Myocyte (in vitro differentiated cells): ENCODE measurements at places on chromosomes 3 and 15.

GRCh38 chr3:24582431-24583403, 88.1 kb upstream of the THRB start:
- peak; percentile 52 for DNase-seq

DNA sequence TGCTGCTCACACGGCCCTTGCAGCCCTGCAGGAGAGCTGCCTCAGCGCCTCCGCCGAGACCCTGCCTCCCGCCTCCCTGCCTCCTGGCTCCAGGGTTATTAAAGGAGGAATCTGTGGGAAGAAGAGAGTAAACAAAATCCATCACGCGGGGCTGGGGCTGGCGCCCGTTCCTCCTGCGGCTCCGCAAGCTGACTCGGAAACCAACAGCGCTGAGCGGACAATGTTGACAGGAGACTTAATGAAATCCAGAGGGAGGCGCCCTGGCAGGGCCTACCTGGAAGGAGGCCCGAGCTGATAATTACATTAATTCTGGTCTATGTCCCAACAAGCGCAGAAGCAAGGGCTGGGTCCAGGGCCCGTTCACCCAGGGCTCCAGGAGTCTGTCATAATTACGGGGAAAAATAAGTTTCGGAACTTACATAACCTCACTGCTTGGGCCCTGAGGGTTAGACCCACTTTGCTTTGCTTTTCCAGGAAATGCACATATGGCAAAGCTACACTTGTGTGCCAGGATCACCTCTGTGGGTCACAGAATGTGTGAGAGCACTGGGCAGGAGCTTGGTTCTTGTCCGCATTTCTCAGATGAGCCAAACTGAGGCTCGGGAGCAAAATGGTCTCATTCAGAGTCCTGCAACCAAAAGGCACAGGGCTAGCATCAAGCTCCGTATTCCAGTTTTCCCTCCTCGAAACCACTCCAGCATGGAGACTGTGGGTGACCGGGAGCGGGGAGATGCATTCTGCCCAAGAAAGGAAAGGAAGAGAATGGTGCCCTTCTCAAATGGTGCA, 43.8 kb upstream of the SLC6A6 start:
- no peak for DNase-seq

GRCh38 chr15:92885224-92886041, 14.7 kb upstream of the CHD2 start:
- peak; percentile 33 for DNase-seq

DNA sequence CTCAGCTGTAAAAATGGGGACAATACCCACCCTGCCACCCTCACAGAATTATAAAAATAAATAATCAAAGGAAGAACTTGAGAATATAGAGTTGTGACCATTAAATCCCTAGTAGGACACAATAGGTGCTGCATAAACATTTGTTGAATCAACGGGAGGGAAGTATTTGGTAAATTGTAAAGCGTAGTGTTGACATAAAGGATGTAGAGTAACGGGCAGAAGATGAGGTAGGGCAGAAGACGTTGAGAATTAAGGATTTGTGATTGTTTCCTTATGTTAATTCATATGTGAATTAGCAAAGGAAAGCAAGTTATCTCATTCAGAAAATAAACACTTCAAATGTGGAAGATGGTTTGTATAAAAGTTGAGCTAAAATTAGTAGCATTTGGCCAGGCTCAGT, 7.1 kb downstream of the RAMAC start:
- no peak for DNase-seq

GRCh38 chr3:51386852-51387229, 1.8 kb downstream of the MANF start:
- no peak for DNase-seq

- DNase-seq: no peak
These were observed 60.3 kb upstream of the MBNL1 start for GRCh38 chr3:152208439-152208838.

DNA sequence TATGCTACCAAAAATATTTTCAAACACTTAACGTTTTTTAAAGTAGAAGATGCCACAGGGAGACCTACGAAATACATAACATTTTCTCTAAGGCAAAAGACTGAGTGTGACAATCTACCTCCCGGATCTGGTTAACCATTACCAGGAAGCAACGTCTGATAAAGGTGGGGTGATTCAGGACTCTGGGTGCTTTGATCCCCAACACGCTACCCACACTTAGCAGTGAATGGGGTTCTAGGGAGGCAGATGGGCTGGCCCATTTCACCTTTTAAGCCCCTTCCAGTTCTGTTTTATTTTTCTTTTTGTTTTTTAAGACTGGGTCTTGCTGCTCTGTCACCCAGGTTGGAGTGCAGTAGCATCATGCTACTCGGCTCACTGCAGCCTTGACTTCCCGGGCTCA, 39.5 kb downstream of the EIF4E3 start:
- DNase-seq: no peak

DNA sequence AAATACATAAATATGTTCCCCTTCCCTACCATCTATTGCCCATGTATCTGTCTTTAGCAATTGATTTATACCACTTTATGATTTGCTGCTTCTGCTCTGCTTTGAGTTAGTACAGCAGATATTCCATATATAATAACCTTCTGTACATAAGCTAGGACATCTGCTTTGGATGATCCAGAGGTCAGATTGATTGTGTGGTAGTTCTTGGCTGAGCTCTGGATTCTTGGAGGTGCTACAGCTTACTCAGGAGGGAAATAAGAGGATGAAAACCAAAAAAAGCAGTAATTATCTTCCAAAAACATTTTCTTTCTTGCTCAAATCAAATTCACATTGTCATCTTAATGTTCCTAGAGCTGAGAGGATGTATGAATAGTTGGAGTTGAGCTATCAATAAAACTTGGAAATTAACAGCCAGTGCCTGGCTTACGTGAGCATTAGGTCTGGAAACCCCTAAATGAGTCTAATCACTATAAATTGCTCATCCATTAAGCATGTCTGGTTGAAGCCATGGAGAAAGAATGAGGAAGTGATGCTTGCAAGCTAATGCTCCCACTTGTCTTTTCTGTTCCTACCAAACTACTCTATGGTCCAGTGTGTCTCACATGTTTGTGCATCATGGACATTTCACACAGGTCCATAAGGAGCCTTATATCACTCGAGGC, 36.3 kb upstream of the TMEM42 start:
- DNase-seq: peak; percentile 5

- peak; percentile 5 for DNase-seq
These were observed 32.8 kb upstream of the PRR20G start for GRCh38 chr3:127320529-127321121.

DNA sequence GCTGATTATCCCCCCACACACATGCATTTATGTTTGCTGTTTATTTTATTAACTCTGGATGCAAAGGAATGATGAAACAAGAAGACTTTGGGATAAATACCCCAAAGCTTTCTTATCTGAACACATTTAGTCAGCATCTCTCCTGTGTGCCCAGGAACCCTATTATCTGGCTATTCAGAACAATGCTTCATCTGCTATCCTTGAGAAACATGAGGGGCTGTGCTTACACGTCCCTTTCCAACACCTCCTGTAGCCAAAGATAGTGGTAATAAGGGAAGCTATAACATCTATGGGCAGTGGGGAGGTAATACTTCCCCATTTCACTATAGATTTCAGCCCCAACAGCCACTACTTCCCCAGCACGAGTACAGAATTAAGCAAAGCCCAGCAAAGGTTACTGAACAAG, 94.7 kb downstream of the SSR3 start:
- no peak for DNase-seq

DNA sequence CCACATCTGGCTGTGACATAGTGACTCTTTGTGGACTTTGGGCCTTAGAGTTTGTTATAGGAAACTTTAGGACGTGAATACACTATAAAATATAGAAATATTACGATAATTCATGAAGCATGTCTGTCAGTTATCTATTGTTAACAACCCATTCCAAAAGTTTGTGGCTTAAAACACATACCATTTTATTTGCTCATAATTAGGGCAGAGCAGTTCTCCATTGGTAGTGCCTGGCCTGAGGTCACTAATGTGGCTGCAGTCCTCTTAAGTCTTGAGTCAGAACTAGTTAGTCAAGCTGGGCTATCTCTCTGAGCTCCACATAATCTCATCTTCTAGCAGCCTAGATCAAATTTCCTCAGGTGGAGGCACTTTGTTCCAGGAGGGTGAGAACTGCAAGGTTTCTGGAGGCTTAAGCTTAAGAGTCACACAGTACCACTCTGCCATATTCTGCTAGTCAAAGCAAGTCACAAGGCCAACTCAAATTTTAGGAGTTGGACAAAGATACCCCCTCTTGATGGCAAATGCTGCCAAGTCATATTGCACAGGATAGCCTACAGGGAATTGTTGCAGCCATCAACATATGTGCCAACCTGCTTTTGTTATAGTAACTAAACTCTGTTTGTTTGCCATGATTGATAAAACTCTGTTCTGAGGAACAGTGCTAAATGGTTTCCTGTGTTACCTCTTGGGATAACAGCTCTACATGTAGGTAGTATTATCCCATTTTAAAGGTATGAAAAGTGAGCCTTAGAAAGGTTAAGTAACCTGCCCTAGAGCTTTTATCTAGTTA, 8.7 kb downstream of the ATXN7 start:
- peak; percentile 61 for DNase-seq

DNA sequence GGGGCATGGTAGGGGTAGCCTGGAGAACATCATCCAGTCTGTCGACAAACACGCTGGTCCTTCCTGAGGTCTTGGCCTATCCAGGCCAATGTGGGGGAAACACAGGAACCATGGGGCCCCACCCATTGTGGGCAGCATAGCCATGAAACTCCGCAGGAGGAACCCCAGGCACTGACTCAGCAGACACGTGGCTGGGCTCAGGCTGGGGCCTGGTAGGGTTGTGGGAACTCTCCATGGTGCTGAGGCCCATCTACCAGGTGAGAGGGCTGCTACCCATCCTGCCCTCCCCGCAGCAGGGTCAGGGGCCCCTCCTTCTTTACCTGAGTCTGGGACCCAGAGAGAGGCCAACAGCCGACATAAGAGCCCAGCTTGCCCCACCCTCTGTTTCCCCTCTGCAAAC, 22.6 kb upstream of the CACNA2D2 start:
- peak; percentile 67 for DNase-seq

DNA sequence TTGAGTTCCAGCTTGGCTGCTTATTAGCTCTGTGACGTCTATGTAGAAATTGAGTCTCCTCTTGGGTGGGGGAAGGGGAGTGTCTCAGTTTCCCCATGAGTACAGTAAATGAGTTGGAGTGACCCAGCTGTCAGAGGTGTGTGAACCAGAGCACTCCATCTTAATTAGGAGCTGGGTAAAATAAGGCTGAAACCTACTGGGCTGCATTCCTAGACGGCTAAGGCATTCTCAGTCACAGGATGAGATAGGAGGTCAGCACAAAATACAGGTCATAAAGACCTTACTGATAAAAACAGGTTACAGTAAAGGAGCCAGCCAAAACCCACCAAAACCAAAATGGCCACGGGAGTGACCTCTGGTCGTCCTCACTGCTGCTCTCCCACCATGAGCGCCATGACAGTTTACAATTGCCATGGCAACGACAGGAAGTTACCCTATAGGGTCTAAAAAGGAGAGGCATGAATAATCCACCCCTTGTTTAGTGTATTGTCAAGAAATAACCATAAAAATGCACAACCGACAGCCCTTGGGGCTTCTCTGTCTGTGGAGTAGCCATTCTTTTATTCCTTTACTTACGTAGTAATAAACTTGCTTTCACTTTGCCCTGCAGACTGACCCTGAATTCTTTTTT, 222.4 kb downstream of the CACNA2D3 start:
- DNase-seq: no peak

GRCh38 chr3:111128884-111129283, 57.3 kb downstream of the NECTIN3 start:
- DNase-seq: no peak

DNA sequence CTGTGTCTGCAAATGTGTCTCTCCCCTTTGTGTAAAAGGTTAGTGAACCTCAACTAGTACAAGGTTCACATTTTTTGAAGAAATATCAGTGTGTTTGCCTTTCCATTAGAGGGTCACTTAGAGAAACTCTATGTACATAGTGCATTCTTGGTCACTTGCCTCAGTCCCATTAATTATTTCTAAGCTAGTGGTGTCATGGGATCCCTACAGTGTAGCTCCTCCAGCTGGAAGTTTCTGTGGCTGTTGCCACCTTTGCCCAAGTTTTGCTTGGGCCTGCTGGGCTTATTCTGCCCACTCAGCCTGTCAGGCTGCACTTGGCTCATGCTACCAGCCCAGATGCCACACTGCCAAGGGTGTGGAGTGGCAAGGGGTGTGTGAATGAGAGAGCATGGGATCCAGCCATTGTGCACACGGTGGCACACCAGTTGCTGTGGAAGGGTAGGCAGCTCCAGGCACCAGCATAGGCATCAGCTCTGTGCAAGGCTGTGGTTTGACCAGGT, 161.7 kb downstream of the ARPP21 start:
- peak; percentile 29 for DNase-seq

DNA sequence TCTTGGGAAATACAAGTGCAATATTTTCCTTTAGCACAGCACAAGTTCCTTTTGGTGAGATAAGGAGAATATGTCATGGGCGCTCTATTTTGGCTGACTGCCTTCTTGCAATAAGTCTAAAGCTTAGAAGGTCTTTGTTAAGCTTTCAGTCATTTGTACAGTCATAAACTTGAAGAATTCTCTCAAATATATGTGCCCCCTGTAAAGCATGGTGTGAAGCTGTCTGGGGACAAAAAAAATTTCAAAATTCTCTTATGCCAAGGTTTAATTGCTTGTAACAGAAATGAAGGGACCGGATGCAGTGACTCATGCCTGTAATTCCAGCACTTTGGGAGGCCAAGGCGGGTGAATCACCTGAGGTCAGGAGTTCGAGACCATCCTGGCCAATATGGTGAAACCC, 21.7 kb upstream of the ARID3B start:
- DNase-seq: no peak

- DNase-seq: no peak
These were observed 1165.6 kb downstream of the NSUN3 start for GRCh38 chr3:95228416-95228815.

DNA sequence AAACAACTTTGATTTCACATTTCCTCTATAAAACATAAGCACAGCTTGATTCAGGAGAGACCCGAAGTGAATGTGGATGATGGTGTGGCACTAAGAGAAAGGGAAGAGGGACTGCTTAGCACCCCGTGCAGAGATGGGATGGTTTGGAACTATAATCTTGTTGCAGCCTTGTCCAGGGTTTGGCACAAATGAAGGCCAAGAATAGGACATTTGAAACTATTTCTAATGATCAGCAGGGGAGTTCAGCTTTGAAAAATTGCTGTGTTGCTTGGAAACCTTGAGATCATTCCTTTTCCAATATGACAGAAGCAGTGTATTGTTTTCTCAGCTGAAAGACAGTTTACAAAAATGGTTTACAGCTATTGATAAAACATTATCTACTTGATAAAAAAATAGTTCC, 49.7 kb downstream of the ASB7 start:
- DNase-seq: no peak

DNA sequence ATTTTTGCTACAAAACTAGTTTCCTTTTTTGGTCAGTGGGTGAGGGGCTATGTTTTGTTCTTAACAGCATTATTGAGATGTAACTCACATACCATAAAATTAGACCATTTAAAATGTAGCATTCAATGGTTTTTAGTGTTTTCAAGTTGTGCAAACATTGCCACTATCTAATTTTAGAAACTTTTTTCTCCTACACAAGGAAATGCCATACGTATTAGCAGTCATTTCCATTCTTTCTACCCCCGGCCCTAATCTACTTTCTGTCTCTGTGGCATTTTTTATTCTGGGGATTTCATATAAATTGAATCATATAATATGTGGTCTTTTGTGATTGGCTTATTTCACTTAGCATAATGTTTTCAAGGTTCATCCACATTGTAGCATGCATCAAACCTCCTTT, 55.0 kb upstream of the TIPARP start:
- DNase-seq: no peak
